ENCODE measurements at places on chromosomes 16 and 17.

DNA sequence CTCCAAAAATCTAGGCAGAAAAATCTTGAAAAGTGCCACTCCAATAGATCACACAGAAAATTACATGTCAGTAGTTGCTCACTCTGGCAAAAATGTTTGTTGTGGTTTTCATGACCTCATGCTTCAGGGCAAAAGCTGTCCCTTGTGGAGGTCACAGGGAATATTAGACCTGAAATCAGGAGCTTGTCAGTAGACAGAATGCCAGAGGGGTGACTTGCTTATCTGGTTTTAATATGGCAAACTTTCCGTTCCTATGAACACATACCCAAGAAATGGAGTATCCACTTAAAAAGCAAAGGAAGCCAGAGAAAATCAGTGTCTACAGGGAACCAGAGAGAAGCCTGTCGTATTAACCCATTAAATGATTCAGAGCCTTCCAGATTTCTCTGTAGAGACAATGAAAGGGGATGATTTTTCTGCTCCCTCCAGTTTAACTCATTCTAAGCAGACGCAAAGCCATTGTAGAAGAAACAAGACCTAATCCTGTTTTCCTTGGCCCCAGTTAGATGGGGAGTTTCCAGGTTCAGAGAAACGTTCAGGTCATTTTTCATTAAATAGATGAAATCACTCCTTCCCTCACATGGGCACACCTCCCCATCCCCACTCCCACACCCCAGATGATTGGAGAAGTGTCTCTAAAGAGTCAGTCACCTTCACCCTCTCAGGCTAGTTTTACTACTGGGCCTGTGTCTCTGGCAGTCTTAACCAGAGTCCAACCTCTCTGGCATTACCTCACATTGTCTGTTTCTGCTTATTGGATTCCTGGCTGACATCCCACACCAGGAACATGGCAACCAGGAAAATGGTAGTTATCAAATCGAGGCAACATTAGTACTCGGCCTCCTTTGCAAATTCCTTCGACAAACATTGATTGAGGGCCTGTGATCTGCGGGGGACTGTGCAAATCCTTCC lies 6.0 kb downstream of the SOX9 start:
- no peaks in the 10 kb centered on the region for H3K27me3 ChIP-seq
- no peak overlapping the region for H3K4me3 ChIP-seq

DNA sequence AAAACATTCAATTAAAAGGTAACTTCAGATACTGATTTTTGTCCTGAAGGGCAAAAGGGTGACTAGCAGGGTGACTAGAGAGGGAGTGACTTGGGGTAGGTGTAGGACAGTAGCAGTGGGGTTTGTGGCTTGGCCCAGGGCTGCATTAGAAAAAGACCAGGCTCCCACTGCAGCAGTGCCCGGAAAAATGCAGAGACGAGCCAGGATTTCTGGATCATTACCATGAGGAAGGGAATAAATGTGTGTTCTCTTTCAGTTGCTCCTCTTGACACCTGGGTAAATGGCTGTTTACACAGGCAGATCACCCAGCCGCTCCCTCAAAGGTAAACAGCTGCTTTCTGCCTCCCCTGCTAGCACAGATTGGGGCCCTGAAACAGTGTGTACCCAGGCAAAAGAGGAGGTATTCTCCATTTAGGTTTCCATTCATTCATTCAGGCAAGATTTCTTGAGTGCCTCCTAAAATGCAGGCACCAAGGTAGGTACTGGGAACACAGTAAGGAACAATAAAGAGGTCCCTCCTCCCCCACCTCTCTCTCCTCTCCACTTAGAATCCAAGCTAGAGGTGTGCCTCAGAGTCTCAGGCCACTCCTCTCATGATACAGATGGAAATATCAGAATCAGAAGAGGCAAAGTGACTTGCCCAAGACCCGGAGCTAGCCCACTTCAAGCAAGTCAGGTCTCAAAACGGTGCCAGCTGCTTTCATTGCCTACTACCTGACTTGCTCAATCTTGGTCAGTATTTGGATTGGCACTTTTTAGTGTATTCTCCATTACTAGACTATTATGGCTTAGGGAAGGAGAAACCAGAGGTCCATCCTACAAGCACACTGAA lies 15.2 kb upstream of the TOX3 start:
- no peaks in the 10 kb centered on the region for H3K36me3 ChIP-seq
- H3K27ac ChIP-seq = peak overlapping the region; percentile 95
- DNase-seq = no peak
- peaks cover 69% of the 10 kb centered on the region for H3K4me1 ChIP-seq

DNA sequence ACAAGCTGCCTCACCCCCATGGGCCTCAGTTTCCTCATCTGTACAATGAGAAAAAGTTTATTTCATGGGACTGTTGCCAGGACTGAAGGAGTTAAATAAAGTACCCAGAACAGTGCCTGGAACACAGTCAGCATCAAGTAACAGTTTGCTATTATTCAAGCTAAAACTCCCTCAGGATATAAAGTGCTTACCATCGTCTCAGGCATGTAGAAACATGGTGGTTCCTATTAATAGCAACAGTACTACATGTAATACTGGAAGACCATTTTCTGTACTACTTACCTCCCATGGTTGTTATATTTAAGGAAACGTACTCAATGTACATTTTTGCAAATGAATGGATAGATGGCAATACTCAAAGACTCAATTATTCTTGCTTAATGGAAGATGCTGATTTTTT lies 93.4 kb downstream of the NCOR1 start:
- H3K36me3 ChIP-seq = peaks cover 38% of the 10 kb centered on the region
- H3K4me1 ChIP-seq = no peaks in the 10 kb centered on the region
- no peak overlapping the region for H3K4me3 ChIP-seq
- H3K27me3 ChIP-seq = no peaks in the 10 kb centered on the region
- DNase-seq = no peak

- DNase-seq = peak; percentile 24
- peak overlapping the region; percentile 89 for H3K4me3 ChIP-seq
- H3K4me1 ChIP-seq = peaks cover 7% of the 10 kb centered on the region
- H3K36me3 ChIP-seq = no peaks in the 10 kb centered on the region
Observed at GRCh38 chr16:2883458-2883908, 468 bp downstream of the FLYWCH2 start.

DNA sequence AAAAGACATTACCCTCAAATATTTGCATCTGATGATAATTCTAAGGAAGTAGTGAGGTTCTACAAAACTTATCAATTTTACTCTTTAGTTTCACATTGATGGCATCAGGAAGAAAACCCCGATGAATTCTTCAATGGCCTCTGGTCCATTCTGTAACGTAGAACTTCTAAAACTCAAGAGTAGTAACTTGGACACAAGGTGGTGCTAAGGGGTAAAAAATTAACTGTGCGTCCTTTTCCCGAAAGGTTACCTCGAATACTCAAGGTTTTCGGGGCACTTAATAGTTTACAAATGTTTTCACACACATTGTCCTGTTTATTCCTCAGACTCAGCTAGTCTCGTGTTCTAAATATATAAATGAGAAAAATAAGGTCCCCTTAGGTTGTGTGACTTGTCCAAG lies 517.3 kb upstream of the ZFHX3 start:
- peaks cover 2% of the 10 kb centered on the region for H3K4me1 ChIP-seq
- no peak overlapping the region for H3K27ac ChIP-seq
- H3K4me3 ChIP-seq = no peak overlapping the region
- no peaks in the 10 kb centered on the region for H3K36me3 ChIP-seq

- H3K27me3 ChIP-seq = peaks cover 61% of the 10 kb centered on the region
- H3K27ac ChIP-seq = peak overlapping the region; percentile 87
- peaks cover 3% of the 10 kb centered on the region for H3K4me1 ChIP-seq
- H3K36me3 ChIP-seq = no peaks in the 10 kb centered on the region
- DNase-seq = no peak
Observed at GRCh38 chr17:45893725-45894021, 681 bp upstream of the MAPT start.

- DNase-seq = no peak
- no peak overlapping the region for H3K27ac ChIP-seq
- no peaks in the 10 kb centered on the region for H3K27me3 ChIP-seq
- peaks cover 14% of the 10 kb centered on the region for H3K36me3 ChIP-seq
- H3K4me3 ChIP-seq = no peak overlapping the region
- H3K4me1 ChIP-seq = peaks cover 11% of the 10 kb centered on the region
Observed at GRCh38 chr16:66563574-66564334, 2.5 kb upstream of the CMTM1 start.

- H3K27ac ChIP-seq = no peak overlapping the region
- no peaks in the 10 kb centered on the region for H3K4me1 ChIP-seq
- H3K4me3 ChIP-seq = no peak overlapping the region
- DNase-seq = no peak
- H3K27me3 ChIP-seq = peaks cover 45% of the 10 kb centered on the region
Observed at GRCh38 chr16:86011532-86011931, 112.6 kb downstream of the IRF8 start.

- H3K27ac ChIP-seq = no peak overlapping the region
- no peak overlapping the region for H3K4me3 ChIP-seq
- no peaks in the 10 kb centered on the region for H3K36me3 ChIP-seq
- H3K4me1 ChIP-seq = no peaks in the 10 kb centered on the region
- no peak for DNase-seq
Observed at GRCh38 chr16:88376835-88377726, 5.7 kb upstream of the ZNF469 start.

DNA sequence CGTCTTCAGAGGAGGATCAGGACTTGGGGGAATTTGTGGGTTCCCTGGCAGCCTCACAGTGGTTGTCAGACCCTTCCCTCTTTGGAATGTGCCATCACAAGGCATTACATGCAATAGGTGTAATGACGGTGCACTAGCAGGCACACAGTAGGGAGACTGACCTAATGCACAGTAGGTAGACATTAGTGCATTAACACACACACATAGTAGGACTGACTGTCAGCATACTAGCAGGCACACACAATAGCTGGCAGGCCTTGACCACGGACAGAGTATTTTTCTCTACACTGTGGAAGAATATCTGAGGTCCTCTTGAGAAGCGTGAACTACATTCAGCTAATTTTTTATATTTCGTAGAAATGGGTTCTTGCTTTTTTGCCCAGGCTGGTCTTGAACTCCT lies 10.9 kb upstream of the UBALD2 start:
- H3K36me3 ChIP-seq = peaks cover 2% of the 10 kb centered on the region
- H3K4me3 ChIP-seq = no peak overlapping the region
- H3K4me1 ChIP-seq = peaks cover 25% of the 10 kb centered on the region
- no peaks in the 10 kb centered on the region for H3K27me3 ChIP-seq
- no peak overlapping the region for H3K27ac ChIP-seq

- no peaks in the 10 kb centered on the region for H3K4me1 ChIP-seq
- DNase-seq = no peak
- H3K27ac ChIP-seq = no peak overlapping the region
- H3K36me3 ChIP-seq = no peaks in the 10 kb centered on the region
Observed at GRCh38 chr17:55336426-55336825, 71.7 kb downstream of the HLF start.

- no peaks in the 10 kb centered on the region for H3K27me3 ChIP-seq
- peak overlapping the region; percentile 17 for H3K27ac ChIP-seq
- H3K36me3 ChIP-seq = peaks cover 2% of the 10 kb centered on the region
- peaks cover 6% of the 10 kb centered on the region for H3K4me1 ChIP-seq
- no peak overlapping the region for H3K4me3 ChIP-seq
Observed at GRCh38 chr17:4147751-4148310, 4.8 kb downstream of the CYB5D2 start.

DNA sequence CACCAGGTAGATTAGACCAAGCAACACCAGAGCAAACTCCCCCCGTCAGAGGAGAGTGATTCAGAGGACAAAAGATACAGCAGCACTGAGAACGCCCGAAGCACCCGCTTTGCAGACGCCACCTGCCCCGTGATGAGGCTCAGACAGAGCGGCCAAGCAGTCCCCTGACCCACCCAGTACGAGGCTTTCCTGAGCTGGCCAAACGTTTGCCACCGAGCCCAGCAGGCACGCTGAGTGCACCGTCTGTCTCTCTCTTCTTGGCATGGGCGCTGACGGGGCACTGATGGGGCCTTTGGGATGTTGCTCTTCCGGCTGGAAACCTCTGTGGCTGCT lies 19.4 kb upstream of the WDR45B start:
- H3K27me3 ChIP-seq = no peaks in the 10 kb centered on the region
- H3K4me1 ChIP-seq = peaks cover 5% of the 10 kb centered on the region
- no peak overlapping the region for H3K4me3 ChIP-seq
- no peak overlapping the region for H3K27ac ChIP-seq
- no peak for DNase-seq

- DNase-seq = no peak
- H3K27ac ChIP-seq = no peak overlapping the region
- H3K36me3 ChIP-seq = peaks cover 2% of the 10 kb centered on the region
- H3K4me3 ChIP-seq = no peak overlapping the region
- H3K4me1 ChIP-seq = peaks cover 4% of the 10 kb centered on the region
Observed at GRCh38 chr17:44110011-44110686, 13.3 kb downstream of the HDAC5 start.

DNA sequence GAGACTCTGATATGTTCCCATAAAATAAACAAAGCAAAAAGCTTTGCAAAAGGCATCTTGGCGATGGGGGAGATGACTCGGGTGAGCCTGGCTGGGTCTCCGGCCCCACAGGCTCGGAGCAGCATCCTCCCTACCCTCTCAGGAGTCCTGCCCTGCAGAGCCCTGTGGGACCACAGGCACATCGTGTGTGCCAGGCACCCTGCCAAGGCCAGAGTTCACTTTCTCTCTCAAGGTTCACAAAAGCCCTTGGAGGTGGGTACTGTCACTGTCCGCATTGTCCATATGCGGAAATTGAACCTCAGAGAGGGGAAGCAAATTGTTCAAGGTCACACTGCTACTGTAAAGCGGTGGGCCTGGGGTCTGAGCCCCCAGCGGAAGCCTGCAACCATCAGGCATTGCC lies 48.5 kb downstream of the CRISPLD2 start:
- no peaks in the 10 kb centered on the region for H3K27me3 ChIP-seq
- DNase-seq = no peak
- no peak overlapping the region for H3K4me3 ChIP-seq
- H3K36me3 ChIP-seq = peaks cover 9% of the 10 kb centered on the region
- no peak overlapping the region for H3K27ac ChIP-seq

- DNase-seq = peak; percentile 26
- peaks cover 73% of the 10 kb centered on the region for H3K4me1 ChIP-seq
- peak overlapping the region; percentile 89 for H3K4me3 ChIP-seq
Observed at GRCh38 chr16:20901436-20902112, 1.0 kb downstream of the LYRM1 start.

DNA sequence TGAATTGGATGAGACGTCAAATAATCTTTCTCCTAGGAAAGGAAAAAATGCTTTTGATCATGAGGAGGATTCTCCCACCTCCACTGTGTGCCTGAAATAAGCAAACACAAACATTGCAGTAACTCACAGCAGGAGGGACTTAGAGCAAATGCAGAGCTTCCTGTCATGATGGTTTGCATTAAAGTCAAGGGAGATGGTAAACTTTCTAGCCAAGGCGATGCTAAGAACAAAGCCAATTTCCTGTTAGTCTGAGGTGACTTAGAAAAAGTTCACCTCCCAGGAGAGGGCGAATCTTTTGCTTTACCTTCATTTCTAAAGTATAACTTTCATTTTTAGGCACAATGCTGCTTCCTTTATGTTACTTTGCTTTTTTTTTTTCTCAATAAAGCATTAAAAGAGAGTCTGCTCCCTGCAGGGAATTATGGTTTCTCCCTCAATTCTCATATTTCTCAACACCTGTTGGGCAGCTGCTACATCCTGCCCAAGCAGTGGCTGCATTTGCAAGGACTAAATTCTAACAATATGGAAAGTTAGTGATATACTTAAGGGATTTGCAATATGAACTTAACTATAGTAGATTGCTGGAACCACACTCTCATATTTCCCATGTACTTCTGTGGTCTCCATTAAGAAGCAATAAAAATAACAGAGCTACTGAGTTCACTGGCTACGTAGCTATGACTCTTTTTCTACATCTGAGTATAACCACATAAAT lies 175.6 kb downstream of the PCTP start:
- no peak for DNase-seq
- peaks cover 10% of the 10 kb centered on the region for H3K27me3 ChIP-seq
- H3K4me1 ChIP-seq = no peaks in the 10 kb centered on the region
- no peak overlapping the region for H3K27ac ChIP-seq
- H3K36me3 ChIP-seq = no peaks in the 10 kb centered on the region
